ENCODE measurements at places on chromosomes 16 and 17.

DNA sequence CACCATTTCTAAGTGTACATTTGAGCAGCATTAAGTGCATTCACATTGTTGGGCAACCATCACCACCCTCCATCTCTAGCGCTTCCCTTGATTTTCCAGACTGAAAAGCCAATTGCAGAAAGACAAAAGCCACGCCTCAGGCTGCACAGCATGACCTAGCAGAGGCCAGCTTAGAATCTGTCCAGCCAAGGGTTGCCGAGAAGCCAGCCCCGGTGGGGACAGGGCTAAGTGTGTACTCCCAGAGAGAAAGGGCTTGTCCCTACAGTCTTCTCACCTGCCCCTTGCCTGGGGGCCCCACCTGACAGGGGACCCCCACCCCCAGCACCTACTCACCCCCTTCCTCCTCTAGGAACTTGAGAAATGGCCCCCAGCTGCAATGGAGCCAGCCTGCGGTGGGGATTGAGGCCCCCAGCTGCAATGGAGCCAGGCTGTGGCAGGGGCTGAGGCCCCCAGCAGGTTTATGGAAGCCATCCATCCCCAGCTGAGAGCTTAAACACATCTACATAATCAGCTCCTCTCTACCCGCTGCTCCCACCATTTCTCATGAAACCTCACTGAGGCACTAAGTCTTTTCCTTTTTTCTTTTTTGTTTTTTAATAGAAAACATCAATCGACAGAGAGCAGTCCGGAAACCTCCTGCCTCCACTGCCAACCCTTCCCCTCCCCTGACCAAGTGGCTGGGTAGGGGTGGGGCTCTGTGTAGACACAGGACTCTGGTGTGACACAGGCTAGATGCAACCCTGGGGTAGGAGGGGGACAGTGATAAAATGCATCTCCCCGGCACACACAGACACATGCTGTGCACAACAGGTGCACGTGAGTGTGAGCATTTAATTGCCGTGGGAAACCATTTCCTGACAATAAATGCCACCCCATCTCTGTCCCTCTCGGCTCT, 77.9 kb downstream of the CCT6B start:
- no peak for DNase-seq

GRCh38 chr17:81854974-81855774, 5.2 kb downstream of the P4HB start:
- DNase-seq = no peak

- no peak for DNase-seq
These were observed 26.3 kb downstream of the TSC2 start for GRCh38 chr16:2074071-2074470.

DNA sequence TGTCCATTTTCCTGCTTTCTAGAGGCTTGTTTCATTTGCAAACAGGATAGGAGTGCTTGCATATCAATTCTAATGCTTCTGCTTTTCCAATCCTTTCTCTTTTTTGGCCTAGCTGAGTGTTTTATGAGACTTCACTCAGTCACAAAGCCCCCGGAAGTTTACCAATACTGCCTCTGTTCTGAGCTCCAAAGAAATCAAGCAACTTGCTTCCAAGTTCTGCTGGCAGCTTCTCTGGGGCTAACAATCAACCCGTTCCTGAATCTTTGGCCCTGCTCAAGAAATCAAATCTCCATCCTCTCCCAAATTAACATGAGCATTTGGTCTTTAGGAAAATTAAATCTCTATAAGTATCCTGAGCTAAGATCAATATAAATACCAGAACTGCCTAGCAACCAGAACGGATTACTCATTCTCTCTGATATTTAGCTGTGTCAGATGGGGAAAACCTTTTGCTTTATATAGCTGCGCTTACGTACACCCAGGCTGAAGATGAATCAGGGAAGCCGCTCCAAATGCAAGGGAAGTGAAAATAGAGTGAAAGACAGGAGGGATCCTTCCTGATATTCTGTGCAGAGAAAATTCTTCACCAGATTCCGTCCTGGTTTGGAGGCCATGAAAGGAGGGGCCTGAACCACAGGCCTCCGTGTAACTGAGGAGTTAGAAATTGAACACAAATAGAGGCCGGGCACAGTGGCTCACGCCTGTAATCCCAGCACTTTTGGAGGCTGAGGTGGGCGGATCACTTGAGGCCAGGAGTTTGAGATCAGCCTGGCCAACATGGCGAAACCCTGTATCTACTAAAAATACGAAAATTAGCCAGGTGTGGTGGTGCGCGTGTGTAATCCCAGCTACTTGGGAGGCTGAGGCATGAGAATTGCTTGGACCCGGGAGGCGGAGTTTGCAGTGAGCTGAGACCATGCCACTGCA, 23.3 kb upstream of the GRB2 start:
- no peak for DNase-seq

GRCh38 chr17:49508866-49509587, 13.9 kb downstream of the NGFR start:
- no peak for DNase-seq

- no peak for DNase-seq
These were observed 101.4 kb downstream of the PITPNC1 start for GRCh38 chr17:67478401-67479041.

GRCh38 chr16:749010-749409, 8.2 kb upstream of the CIAO3 start:
- no peak for DNase-seq

DNA sequence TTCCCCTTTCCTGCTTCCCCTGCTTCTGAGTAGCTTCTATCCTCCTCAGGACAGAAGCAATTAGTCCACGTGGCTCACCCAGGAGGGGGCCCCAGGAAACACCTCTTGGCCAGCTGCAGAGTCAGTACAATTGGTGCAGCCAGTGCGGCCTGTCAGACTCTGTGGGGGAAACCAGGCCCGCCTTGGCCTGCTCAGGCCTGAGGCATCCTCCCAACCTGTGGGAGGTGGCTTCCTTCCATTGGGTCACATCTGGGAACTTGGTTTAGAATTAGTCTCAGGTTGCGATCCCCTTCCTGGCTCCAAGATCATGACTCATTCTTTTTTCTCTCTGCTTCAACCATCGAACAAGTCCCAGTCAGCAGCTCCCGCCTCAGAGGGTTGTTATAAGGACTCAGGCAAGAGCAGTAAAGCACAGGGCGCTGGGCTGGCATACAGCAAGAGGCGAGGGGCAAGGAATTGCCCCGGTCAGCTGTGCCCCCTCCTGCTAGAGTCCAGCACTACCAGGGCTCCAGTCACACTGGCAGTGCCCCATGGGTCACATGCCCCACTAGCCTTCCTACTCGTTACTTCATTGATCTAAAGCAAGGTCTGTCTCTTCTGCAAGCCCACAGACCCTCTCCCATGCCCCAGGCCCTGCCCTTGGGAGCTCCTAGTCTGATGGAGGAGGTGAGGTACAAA, 8.1 kb upstream of the EPX start:
- DNase-seq = no peak

GRCh38 chr16:11679941-11680911, 12.0 kb downstream of the SNN start:
- no peak for DNase-seq

DNA sequence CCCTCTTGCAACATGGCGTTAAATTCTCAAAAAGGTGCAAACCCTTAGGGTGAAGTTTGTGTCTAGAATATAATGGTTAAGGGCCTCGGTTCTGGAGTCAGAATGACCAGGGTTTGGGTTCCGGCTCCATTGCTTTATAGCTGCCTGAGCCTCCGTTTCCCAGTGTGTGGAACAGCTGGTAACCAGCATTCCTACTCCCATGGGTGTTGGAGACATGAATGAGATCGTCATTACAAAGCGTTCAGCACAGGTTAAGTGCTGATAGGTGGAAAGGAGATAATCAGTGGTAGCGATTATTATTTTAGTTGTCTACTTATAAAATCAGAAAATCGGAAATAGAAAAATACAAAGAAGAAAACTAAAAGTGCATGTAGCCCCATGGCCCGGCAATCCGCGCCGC, 23.5 kb upstream of the ZCCHC14 start:
- no peak for DNase-seq

GRCh38 chr16:69105501-69106361, at the start of gene HAS3:
TSS of gene HAS3 (plus strand) at chr16:69105653. CDS start at chr16:69109396, 3,743 bp downstream.
- DNase-seq = no peak

- DNase-seq = no peak
These were observed 252.3 kb downstream of the C16orf95 start for GRCh38 chr16:87064731-87065445.

- DNase-seq = no peak
These were observed 131.3 kb downstream of the AIPL1 start for GRCh38 chr17:6303664-6304063.

DNA sequence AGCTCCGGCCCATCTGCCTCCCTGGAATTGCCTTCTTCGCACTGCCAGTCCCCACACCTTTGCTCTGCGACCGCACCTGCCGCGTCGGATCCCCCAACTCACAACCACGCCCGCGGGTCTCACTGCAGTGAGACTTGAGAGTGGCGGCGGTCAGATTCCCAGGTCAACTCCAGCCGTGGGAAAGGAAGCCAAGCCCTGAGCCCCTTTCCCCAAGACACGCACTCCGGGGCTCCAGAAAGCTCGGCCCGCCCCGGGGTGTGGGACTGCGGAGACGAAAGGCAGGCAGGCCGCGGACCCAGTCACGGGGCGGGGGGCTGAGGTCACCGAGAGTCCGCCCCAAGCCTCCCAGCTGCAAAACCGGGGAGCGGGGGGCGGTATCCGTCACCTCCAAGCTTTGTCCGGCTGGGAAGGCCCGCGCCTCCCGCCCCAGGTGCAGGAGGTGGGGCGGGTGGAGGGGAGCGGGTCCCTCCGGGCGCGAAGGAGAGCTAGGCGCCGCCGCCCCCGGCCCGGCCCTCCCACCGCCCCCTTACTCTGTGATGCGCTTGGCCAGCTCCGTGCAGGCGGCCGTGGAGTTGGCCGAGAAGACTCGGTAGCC, 615 bp downstream of the PRPSAP1 start:
- DNase-seq = no peak
